GM23338 (cell line): ENCODE measurements at places on chromosomes 12 and 14.

- H3K36me3 ChIP-seq = no peaks in the 10 kb centered on the region
- no peak overlapping the region for H3K27ac ChIP-seq
- DNase-seq = no peak
- no peaks in the 10 kb centered on the region for H3K27me3 ChIP-seq
- peaks cover 3% of the 10 kb centered on the region for H3K4me1 ChIP-seq
- H3K4me3 ChIP-seq = no peak overlapping the region
Observed at GRCh38 chr12:64549108-64549507, 61.2 kb upstream of the RASSF3 start.

- no peaks in the 10 kb centered on the region for H3K36me3 ChIP-seq
- no peaks in the 10 kb centered on the region for H3K27me3 ChIP-seq
- peaks cover 51% of the 10 kb centered on the region for H3K4me1 ChIP-seq
- H3K27ac ChIP-seq = no peak overlapping the region
Observed at GRCh38 chr12:116074686-116075085, 202.8 kb downstream of the MED13L start.

GRCh38 chr14:60488175-60488574 is 2.3 kb upstream of the C14orf39 start:
- peaks cover 4% of the 10 kb centered on the region; the same call in 1 of the 2 replicates for H3K4me1 ChIP-seq
- peak; percentile 22 for DNase-seq
- H3K4me3 ChIP-seq = no peak overlapping the region
- peaks cover 53% of the 10 kb centered on the region for H3K27me3 ChIP-seq
- H3K27ac ChIP-seq = no peak overlapping the region

DNA sequence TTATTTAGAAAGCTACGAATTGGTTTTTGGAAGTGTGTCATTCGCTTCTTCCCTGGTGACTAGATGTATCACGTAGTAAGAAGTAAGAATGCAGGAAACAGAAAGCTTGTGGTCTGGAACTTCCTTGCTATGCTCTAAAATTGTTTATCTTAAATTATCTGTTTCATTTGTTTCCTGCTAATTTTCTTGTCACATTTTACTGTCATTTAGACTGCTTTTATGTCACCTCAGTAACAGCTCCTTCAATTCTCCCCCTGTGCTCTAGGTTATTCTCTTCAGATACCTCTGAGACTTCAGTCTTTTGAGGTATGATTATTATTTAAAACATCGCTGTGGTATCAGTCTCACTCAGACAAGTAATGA is 699 bp upstream of the CD69 start:
- H3K27ac ChIP-seq = no peak overlapping the region
- no peak overlapping the region for H3K4me3 ChIP-seq

- H3K36me3 ChIP-seq = no peaks in the 10 kb centered on the region
- no peak overlapping the region for H3K27ac ChIP-seq
- peaks cover 7% of the 10 kb centered on the region; the same call in 1 of the 2 replicates for H3K4me1 ChIP-seq
- no peaks in the 10 kb centered on the region for H3K27me3 ChIP-seq
- no peak for DNase-seq
Observed at GRCh38 chr12:114342656-114343055, 63.3 kb downstream of the TBX5 start.

GRCh38 chr14:55721353-55721752 is 141.3 kb downstream of the KTN1 start:
- no peaks in the 10 kb centered on the region for H3K4me1 ChIP-seq
- H3K27me3 ChIP-seq = no peaks in the 10 kb centered on the region
- no peak overlapping the region for H3K27ac ChIP-seq
- DNase-seq = no peak
- H3K36me3 ChIP-seq = no peaks in the 10 kb centered on the region

DNA sequence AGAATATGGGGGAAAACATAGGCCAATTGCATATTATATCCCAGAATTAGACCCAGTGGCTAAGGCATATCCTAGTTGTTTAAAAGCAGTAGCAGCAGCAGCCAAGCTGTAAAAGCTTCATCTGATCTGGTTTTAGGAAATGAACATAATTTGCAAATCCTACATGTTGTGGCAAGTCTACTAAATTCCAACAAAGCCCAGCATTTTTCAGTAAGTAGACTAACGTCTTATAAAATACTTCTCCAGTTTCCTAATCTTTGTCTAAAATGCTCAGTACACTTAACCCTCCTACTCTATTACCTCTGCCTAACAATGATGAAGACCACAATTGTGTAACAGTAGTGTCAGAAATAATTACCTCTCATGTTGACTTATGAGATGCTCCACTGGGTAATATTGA is 70.9 kb upstream of the RERGL start:
- H3K4me1 ChIP-seq = no peaks in the 10 kb centered on the region
- no peaks in the 10 kb centered on the region for H3K27me3 ChIP-seq
- H3K36me3 ChIP-seq = peaks cover 5% of the 10 kb centered on the region; the same call in 1 of the 2 replicates

GRCh38 chr12:62789851-62790250 is 145.1 kb downstream of the PPM1H start:
- no peak for DNase-seq
- no peak overlapping the region for H3K4me3 ChIP-seq
- peaks cover 29% of the 10 kb centered on the region for H3K4me1 ChIP-seq
- H3K36me3 ChIP-seq = no peaks in the 10 kb centered on the region
- H3K27ac ChIP-seq = no peak overlapping the region

DNA sequence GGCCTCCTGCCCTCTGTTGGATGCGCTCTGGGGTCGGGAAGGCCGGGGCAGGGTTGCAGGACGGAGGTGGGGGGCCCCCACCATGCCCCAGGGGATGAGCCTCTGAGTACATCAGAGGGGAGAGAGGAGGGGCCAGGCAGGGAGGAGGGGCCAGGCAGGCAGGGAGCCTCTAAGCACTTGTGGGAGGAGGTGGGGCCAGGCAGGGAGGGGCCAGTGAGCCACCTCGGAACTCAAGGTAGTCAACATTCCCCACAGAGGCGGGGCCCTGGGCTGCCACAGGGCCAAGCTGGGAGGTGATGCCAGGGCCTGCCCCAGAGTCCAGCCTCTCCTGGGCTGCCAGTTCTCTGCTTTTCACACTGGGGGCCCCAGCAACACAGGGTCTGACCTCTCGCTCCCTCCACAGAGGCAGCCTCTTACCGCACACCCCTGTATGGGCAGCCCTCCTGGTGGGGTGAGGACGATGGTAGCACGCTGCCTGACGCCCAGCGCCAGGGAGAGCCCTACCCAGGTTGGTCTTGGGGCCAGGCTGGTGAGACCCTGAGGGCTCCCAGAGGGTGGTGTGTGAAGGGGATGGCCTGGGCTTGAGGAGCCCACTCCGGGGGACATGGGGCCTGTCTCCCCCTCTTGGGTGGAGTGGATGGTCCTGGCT is 17.4 kb downstream of the CEP170B start:
- DNase-seq = peak; percentile 71
- no peak overlapping the region for H3K4me3 ChIP-seq
- no peaks in the 10 kb centered on the region for H3K36me3 ChIP-seq
- H3K27ac ChIP-seq = no peak overlapping the region

GRCh38 chr12:13194401-13195110 is 2.0 kb upstream of the EMP1 start:
- peaks cover 33% of the 10 kb centered on the region for H3K4me1 ChIP-seq
- H3K27ac ChIP-seq = no peak overlapping the region
- no peaks in the 10 kb centered on the region for H3K36me3 ChIP-seq
- no peaks in the 10 kb centered on the region for H3K27me3 ChIP-seq
- DNase-seq = no peak
- no peak overlapping the region for H3K4me3 ChIP-seq

DNA sequence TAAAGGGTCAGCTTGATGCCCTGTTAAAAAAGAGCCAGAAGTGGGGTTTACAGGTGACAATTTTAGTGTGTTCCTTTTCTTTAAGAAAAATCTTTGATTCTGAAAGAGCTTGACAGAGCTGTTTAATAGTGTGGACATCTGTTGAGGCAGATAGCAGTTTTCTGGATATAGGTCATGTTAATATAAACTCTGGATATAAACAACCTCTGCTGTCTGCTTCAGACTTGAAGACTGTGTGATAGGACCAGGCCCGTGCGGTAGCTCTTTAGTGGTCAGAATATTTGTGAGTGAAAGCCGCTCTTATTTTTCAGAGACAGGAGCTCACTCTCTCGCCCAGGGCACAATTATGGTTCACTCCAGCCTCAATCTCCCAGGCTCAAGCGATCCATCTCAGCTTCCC is 439.9 kb upstream of the RGS6 start:
- no peak overlapping the region for H3K4me3 ChIP-seq
- no peak overlapping the region for H3K27ac ChIP-seq
- H3K4me1 ChIP-seq = peaks cover 6% of the 10 kb centered on the region; the same call in 1 of the 2 replicates

GRCh38 chr14:25252793-25253192 is 202.8 kb upstream of the STXBP6 start:
- no peak overlapping the region for H3K27ac ChIP-seq
- DNase-seq = no peak
- H3K27me3 ChIP-seq = no peaks in the 10 kb centered on the region
- H3K4me3 ChIP-seq = no peak overlapping the region

DNA sequence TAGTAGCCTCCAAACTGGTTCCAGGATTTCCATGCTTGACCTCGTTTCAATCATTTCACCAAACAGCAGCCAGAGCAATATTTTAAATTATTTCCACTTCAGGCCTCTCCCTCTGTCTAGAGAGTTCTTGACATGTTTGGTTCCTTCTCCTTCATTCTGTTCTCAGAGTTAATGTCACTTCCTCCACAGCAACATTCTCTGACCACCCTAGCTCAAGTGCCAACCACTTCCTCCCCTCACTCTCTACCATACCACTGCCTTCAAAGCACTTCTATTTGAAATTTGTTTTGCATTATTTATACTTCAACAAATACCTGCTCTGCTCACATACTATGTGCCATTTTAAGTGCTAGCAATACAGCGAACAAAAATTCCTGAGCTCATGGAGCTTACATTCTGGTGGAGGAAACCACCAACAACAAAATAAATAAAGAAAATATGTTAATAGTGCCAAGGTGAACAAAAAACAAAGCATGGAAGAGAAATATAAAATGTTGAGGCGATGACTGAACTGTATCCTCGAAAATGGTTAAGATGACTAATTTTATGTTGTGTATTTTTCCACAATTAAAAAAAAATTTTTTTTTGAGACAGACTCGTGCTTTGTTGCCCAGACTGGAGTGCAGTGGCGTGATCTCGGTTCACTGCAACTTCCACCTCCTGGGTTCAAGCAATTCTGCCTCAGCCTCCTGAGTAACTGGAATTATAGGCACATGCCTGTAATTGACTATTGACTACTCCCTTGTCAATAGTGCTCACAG is 17.3 kb downstream of the BAZ1A start:
- H3K36me3 ChIP-seq = no peaks in the 10 kb centered on the region
- H3K4me3 ChIP-seq = no peak overlapping the region
- H3K27ac ChIP-seq = no peak overlapping the region
- no peaks in the 10 kb centered on the region for H3K27me3 ChIP-seq

DNA sequence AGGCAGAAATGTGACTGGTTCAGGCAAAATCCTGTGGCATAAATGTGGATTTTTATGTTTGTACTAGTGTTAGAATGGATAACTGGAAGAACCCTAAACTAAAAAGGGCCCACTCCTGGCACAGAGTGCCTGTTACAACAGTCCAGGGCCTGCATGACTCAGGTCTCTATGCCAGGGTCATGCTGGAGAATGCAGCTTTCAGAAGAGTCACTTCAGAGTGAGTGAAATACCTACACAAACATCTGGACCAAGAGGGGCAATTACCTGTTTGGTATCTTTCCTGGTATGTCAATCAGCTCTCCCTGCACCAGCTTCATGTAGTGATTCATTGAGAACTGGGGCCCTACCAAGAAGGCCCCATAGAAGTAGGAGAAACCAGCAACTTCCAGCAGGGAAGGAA is 10.0 kb downstream of the EMG1 start:
- H3K36me3 ChIP-seq = peaks cover 12% of the 10 kb centered on the region; the same call in 1 of the 2 replicates
- H3K4me3 ChIP-seq = no peak overlapping the region
- no peaks in the 10 kb centered on the region; the same call in 1 of the 2 replicates for H3K4me1 ChIP-seq
- H3K27ac ChIP-seq = no peak overlapping the region
- no peaks in the 10 kb centered on the region for H3K27me3 ChIP-seq

DNA sequence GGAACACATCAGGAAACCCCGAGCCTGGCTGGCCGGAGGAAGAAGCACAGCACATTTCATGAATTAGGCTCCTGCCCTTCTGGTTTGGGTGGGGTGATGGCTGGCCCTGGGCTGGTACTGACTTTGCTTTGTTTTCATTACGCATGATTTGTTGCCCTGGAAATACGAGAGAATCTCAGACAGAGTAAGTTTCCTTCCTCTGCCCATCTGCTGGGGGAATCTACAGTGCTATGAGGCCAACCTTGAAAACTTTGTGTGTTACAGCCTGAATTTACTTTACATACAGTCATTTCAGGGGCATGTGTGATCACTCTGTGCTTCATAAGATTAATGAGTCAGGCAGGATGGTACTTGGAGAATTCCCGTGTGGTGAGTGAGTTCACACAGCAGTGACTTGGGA is 20.5 kb upstream of the SLC5A8 start:
- peak; percentile 11 for DNase-seq
- H3K4me1 ChIP-seq = no peaks in the 10 kb centered on the region
- no peak overlapping the region for H3K27ac ChIP-seq
- H3K27me3 ChIP-seq = no peaks in the 10 kb centered on the region
- H3K36me3 ChIP-seq = no peaks in the 10 kb centered on the region

DNA sequence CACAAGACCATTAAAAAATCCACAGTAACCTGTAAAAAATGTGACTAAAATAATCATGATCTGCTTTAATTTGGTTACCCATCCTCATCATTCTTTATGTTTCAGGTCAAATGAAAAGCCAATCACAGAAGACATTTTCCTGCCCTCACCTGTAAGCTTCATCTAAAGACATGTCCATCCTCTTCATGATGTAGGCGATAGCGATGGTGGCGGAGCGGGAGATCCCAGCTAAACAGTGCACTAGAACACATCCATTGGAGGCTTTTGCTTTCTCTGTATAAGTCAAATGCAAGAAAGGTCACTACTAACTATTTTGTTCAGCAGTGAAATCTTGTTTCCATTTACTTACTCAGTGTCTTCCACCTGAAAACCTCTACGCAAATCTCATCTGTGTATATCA is 82.6 kb downstream of the DUSP16 start:
- H3K4me3 ChIP-seq = no peak overlapping the region
- DNase-seq = no peak
- peaks cover 24% of the 10 kb centered on the region for H3K36me3 ChIP-seq

GRCh38 chr12:77104792-77105191 is 39.4 kb upstream of the E2F7 start:
- no peaks in the 10 kb centered on the region; the same call in 1 of the 2 replicates for H3K4me1 ChIP-seq
- H3K4me3 ChIP-seq = no peak overlapping the region
- DNase-seq = no peak
- no peaks in the 10 kb centered on the region for H3K27me3 ChIP-seq
- H3K36me3 ChIP-seq = no peaks in the 10 kb centered on the region

DNA sequence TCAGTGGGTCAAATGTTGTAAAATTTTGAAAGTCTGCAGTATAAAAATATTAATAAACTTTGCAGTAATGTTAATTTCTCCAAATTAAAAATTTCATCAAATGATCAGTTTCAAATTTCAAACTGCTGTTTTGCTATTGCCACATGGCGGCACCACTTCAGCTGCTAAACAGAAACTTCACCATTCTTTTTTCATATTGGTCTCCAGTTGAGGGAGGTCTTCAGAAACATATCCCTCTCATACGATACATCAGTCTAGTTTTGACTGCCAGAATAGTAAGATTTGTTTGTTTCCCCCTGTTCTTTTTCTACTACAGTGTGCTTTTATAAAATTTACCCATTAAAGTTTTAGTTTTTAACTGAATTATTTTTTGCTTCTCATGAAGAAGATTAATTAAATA is 4.2 kb upstream of the TRHDE start:
- H3K4me3 ChIP-seq = no peak overlapping the region
- peak; percentile 20 for DNase-seq
- H3K27me3 ChIP-seq = peaks cover 8% of the 10 kb centered on the region
- peaks cover 25% of the 10 kb centered on the region for H3K4me1 ChIP-seq
- no peaks in the 10 kb centered on the region for H3K36me3 ChIP-seq

GRCh38 chr14:105398726-105399465 is 558 bp downstream of the TEX22 start:
- H3K4me3 ChIP-seq = peak overlapping the region; percentile 60
- H3K36me3 ChIP-seq = peaks cover 12% of the 10 kb centered on the region; the same call in 1 of the 2 replicates
- DNase-seq = peak; percentile 64
- H3K27me3 ChIP-seq = 0 out of 2 replicates have a peak, but pooled peaks cover 7% of the 10 kb centered on the region
